ENCODE measurements at places on chromosomes 2 and 18.

GRCh38 chr2:218444692-218445357 is 25.9 kb downstream of the VIL1 start:
- no peak overlapping the region for H3K27ac ChIP-seq
- no peaks in the 10 kb centered on the region for H3K27me3 ChIP-seq
- H3K4me3 ChIP-seq: no peak overlapping the region
- DNase-seq: peak; percentile 37
- H3K36me3 ChIP-seq: no peaks in the 10 kb centered on the region
- no peaks in the 10 kb centered on the region for H3K4me1 ChIP-seq

DNA sequence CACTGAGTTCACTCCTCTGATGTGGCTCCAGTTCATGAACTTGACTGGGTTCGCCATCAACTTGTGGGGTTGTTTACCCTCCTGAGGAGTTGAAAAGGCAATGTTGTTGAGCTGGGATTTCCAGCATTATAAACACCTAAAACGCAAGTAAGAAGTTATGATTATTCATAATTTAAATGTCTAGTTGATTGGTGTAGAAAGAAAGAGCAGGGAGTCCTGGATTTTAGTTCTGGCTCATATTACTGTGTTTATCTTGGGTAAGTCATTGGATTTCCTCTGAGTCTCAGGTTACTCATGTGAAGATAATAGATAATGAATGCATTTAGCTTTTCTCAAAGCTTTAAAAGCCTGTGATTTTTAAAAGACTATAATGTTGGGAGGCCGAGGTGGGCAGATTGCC is 438.0 kb upstream of the CDH20 start:
- H3K4me1 ChIP-seq: no peaks in the 10 kb centered on the region
- no peak overlapping the region for H3K4me3 ChIP-seq
- H3K27me3 ChIP-seq: no peaks in the 10 kb centered on the region

DNA sequence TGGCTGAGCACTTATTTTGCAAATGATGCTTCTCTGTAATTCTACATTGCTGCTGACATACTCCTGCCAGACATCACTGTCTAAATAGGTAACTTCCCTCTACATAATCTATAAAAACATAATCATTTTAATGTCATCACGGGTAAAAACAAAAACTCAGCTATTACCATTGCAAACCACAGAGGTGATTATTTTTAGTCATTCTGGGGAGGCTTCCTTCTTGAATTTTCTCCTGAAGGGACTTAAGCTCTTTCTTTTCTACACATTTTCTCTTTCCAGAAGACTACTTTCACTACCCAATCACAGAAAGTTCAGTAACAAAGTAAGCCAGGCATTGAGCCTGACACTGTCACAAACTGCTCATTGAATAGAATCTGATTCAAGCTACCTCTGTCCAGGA is 40.4 kb upstream of the NFU1 start:
- no peaks in the 10 kb centered on the region for H3K36me3 ChIP-seq
- DNase-seq: no peak
- no peak overlapping the region for H3K27ac ChIP-seq
- H3K4me3 ChIP-seq: no peak overlapping the region
- H3K4me1 ChIP-seq: no peaks in the 10 kb centered on the region

DNA sequence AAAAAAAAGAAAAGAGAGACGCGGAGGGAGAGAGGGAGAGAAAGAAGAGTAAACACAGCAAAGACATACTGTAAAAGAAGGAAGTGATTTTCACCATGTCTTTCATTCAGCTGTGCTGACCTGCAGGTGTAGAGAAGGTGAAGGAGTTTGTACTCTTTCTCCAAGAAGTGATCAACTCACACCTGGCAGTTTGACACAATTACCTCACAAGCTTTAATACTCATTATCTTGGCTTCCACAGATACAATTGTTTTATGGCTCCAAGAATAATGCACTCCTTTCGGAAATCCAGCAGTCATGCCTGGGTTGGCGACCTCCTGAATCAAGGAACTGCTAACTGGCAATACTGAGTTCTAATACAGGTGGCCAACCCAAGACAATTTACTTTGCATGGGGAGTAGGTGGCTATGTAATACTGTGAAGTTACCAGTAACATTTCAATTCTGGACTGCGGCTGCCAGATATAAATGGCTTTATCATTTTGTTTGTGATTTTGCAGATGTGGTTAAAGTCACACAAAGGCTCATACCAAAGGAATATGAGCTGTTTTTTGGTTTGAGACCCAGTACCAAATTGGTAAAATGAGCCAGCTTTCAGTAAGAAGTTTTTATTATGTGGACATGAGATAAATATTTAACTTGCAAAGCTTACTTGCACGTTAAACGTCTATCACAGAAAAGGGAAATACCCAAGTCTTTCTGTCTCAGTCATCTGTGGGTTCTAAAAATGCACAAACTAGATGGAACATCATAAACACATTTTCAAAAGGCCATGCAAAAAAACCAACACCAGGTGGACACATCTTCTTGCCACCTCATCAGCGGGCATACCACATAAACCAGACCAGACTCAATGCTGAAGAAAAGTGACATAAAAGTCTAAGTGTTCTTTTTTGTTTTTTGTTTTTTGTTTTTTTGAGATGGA is 69.3 kb downstream of the NCKAP5 start:
- H3K4me3 ChIP-seq: no peak overlapping the region
- no peaks in the 10 kb centered on the region for H3K36me3 ChIP-seq
- no peak overlapping the region for H3K27ac ChIP-seq
- H3K27me3 ChIP-seq: no peaks in the 10 kb centered on the region
- no peaks in the 10 kb centered on the region for H3K4me1 ChIP-seq
